ENCODE measurements at places on chromosomes 6 and 20.

- DNase-seq: no peak
Observed at GRCh38 chr6:136950436-136951126, 28.5 kb downstream of the SLC35D3 start.

DNA sequence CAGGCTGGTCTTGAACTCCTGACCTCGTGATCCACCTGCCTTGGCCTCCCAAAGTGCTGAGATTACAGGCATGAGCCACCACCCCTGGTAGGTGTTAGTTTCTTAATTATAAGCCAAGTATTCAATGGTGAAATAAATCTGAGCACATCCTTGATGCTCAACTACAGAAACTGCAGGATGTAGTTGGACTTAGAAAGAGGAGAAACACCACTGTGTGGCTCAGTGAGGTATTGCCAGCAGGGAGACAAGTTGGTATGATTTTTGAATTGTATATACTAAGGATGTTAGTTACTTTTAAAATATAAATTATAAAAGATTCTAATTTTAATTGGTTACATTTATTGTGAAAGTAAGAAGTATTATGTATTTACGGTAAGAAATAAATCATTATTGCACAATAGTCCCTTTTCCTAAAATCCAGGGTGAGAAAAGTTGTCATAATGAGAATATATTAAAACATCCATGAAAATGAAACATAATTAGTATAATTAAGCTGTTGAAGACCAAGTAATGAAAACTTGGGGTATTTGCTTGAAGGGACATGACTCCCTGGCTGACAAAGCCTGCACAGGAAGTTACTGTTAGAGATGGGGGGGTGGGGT is 17.6 kb downstream of the SLC18B1 start:
- peak; percentile 69 for DNase-seq

DNA sequence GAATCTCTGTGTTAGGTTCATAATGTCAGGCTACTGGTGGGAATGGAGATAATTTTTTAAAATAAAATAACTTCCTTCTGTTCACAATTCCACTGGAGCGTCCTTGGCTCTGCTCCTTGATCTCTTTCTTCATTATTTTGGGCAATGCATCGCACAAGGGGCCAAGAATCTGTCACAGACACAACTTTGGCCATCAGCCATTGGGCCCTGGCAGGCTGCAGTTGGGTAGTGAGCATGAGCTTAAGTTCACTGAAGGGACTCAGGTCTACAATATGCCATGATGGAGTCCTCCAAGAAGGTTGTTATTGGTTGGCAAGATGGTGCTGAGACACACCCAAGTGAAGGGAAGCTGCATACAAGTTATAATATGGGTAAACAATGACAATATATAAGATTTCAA is 40.0 kb downstream of the CYP39A1 start:
- no peak for DNase-seq

GRCh38 chr6:154479351-154479769 is 31.1 kb downstream of the CNKSR3 start:
- no peak for DNase-seq

DNA sequence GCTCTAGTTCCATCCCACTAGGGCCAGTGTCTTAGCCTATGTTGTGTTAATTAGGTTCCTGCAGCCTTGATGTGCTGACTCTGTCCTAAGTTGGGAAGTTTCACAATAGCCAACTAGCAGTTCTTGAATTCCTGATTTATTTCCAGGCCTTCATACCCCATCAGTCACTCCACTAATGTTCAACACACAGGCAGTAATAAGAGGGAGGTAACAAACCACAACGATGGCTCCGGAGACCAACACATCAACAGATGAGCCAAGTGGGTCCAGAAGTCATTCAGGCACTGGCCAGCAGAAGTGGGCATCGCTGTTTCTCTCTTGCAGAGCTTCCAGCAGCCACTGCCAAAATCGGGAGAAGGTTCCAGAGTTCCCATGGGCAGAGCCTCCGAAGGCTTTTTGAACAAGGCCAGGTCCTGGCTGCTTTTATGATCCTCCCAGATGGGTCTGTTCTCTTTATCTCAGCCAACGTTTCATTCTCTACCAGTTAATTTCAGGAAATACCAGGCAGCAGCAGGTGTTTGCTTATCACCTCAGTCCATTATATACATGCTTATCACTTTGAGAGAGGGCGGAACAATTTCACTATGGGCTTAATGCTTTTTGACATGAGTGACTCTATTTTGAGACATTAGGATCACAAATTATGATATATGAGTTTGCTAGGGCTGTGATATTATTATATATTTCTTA is 48.5 kb upstream of the NOP56 start:
- DNase-seq: no peak

GRCh38 chr20:44426879-44427790 is 48.5 kb upstream of the TTPAL start:
- DNase-seq: no peak

DNA sequence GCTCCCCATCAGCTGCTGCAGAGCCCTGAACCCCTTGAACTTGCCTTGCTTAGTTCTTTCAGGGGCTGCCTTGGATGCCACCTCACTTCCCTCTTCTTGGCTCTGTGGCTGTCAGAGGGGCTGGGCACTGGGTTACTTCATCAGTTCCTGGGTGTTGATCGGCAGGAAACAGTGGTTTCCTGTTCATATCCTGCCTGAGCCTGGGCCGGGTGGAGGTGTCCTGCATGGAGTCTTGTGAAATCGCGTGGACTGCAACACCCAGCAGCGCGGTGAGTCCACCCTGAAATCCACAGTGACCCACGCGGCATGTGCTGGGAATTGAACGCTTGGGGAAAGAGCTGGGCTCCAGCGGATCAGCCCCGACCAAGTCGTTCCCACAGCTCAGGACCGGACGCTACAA is 97.5 kb downstream of the CDH26 start:
- peak; percentile 64 for DNase-seq

GRCh38 chr6:162974685-162975084 is 246.9 kb downstream of the PACRG start:
- no peak for DNase-seq

- DNase-seq: no peak
Observed at GRCh38 chr6:53916804-53917463, 122.1 kb downstream of the LRRC1 start.
